ENCODE measurements at places on chromosomes 5 and 9.
A peak's percentile ranks its signal among the peaks of the same experiment; 100 is the strongest.

DNA sequence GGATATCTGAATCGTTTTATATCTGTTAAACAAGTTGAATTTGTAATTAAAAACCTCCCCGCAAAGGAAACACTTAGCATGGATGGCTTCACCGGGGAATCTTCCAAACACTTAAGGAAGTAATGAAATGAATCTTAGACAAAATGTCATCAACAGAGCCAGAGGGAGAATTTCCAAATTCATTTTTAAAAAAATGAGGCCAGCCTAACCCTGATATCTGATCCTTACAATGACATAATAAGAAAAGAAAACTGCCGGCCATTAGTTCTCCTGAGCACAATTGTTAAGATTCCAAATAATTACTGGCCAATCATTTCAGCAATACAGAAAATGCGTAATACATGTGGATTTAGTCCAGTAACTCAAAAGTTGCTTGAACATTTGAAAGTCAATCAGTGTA lies 6.1 kb upstream of the KIF12 start:
- no peaks in the 10 kb centered on the region for H3K36me3 ChIP-seq
- DNase-seq: no peak
- H3K4me1 ChIP-seq: peaks cover 6% of the 10 kb centered on the region

- no peaks in the 10 kb centered on the region for H3K27me3 ChIP-seq
- H3K4me1 ChIP-seq: no peaks in the 10 kb centered on the region
- H3K27ac ChIP-seq: no peak overlapping the region
- no peaks in the 10 kb centered on the region for H3K36me3 ChIP-seq
These were observed 1771.0 kb downstream of the EFNA5 start for GRCh38 chr5:105899726-105900125.

DNA sequence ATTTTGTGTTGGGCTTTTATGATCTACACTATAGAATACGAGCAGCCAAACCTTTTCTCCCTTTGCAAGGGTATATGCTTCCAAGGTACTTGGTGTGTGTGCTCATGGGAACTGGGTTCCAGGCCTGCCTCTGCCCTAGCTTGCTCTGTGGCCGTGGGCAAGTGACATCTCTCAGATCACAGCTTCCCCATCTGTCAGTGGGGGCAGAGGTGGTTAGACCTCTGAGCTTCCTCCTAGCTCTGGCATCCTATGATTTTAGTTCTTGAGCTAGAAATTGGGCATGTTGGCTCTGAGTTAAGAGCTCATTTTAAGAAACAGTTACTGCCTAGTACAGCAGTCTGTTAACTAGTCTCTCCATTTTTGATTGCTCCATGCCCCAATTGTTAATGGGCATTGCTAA lies 12.5 kb upstream of the CCNJL start:
- no peak overlapping the region for H3K4me3 ChIP-seq
- no peaks in the 10 kb centered on the region for H3K36me3 ChIP-seq
- DNase-seq: no peak
- H3K4me1 ChIP-seq: no peaks in the 10 kb centered on the region

DNA sequence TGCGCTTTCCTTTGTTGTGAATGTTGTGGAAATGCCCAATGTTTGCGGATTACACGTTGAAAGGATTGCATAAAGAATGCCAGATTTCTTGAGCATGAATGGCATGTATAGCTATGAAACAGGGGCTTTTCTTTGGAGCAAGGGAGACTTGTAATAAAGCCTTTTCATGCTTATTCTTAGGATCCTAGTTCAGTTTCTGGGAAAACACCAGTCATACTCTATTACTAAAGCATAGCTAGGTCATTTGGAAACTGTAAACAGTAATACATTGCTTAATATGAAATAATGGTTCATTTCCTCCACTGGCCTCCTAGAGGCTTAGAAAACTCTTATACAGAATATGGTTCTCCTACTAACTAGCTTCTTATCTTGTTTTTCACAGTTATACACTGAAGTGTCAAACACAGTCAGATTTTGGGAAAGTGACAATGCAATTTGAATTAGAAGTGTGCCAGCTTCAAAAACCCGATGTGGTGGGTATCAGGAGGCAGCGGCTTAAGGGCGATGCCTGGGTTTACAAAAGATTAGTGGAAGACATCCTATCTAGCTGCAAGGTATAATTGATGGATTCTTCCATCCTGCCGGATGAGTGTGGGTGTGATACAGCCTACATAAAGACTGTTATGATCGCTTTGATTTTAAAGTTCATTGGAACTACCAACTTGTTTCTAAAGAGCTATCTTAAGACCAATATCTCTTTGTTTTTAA lies 104.2 kb downstream of the MELK start:
- DNase-seq: no peak
- no peak overlapping the region for H3K27ac ChIP-seq
- no peaks in the 10 kb centered on the region for H3K27me3 ChIP-seq
- no peaks in the 10 kb centered on the region for H3K4me1 ChIP-seq
- no peaks in the 10 kb centered on the region for H3K36me3 ChIP-seq

- H3K4me1 ChIP-seq: no peaks in the 10 kb centered on the region
- no peaks in the 10 kb centered on the region for H3K27me3 ChIP-seq
- H3K27ac ChIP-seq: no peak overlapping the region
- no peaks in the 10 kb centered on the region for H3K36me3 ChIP-seq
These were observed 1749.0 kb upstream of the C9orf72 start for GRCh38 chr9:29322240-29322639.

DNA sequence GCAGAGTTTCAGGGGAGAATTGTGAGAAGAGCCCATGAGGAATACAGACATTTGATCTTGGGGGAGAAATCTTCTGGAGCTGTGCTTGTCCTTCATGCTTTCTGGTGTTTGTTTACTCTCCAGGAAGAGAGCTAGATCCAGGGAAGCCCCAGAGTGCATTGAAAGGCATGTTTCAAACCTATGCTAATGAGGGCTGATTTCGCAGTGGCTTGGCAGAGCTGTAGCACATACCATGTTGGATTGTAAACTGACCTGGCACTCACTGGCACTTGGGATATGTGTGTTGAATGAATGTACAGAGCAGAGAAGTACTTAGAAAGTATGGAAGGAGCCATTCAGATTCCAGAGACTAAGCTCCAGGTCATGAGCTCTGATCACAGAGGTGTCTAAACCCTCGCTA lies 30.9 kb downstream of the TNFSF8 start:
- no peaks in the 10 kb centered on the region for H3K36me3 ChIP-seq
- no peak for DNase-seq
- H3K27ac ChIP-seq: no peak overlapping the region
- H3K4me1 ChIP-seq: no peaks in the 10 kb centered on the region
- no peaks in the 10 kb centered on the region for H3K27me3 ChIP-seq
- H3K4me3 ChIP-seq: no peak overlapping the region

- no peaks in the 10 kb centered on the region for H3K27me3 ChIP-seq
- no peak overlapping the region for H3K27ac ChIP-seq
- H3K36me3 ChIP-seq: no peaks in the 10 kb centered on the region
- DNase-seq: no peak
- H3K4me3 ChIP-seq: no peak overlapping the region
These were observed 287.3 kb downstream of the EBF1 start for GRCh38 chr5:158812408-158812807.

GRCh38 chr5:149782895-149783586 lies 52.9 kb downstream of the PPARGC1B start:
- no peak overlapping the region for H3K4me3 ChIP-seq
- H3K27ac ChIP-seq: no peak overlapping the region
- H3K27me3 ChIP-seq: no peaks in the 10 kb centered on the region
- H3K36me3 ChIP-seq: no peaks in the 10 kb centered on the region
- no peaks in the 10 kb centered on the region for H3K4me1 ChIP-seq
- no peak for DNase-seq

GRCh38 chr9:109101202-109101595 lies 18.5 kb downstream of the TMEM245 start:
- no peak overlapping the region for H3K27ac ChIP-seq
- H3K36me3 ChIP-seq: peaks cover 3% of the 10 kb centered on the region
- no peaks in the 10 kb centered on the region for H3K27me3 ChIP-seq
- DNase-seq: no peak
- peaks cover 26% of the 10 kb centered on the region for H3K4me1 ChIP-seq

DNA sequence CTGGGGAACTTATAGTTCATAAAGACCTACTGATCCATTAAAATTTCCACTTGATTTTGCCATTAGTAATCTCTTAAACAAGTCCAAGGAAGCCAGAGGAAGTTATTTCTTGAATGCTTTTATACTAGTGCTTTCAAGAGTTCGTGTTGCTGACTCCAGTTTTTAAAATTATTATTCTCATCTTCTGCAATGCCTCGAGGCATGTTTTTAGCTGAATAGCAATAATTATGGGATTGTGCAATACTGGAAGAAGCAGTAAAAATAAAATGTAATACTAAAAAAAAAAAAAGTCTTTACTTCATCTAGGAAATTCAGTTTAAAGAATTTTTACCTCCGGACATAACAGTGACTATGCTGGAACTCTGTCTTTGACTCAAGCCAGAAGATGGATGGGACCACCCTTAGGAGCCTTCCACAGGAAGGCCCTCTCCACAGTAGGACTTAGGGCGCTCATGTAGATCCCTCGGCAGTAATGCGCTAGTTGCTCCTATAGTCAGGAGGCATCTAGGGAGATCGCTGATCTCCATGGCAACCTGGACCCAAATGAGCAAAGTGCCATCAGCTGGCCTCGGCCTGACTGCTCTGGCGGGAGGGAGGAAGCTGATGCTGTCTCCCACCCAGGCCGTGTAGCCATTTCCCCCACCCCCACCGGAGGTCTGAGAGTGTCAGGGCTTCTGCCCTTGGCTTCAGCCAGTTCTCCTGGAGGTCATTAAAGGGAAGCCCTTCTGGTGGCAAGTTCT lies 56.7 kb downstream of the DAPK1 start:
- H3K27me3 ChIP-seq: no peaks in the 10 kb centered on the region
- peaks cover 20% of the 10 kb centered on the region for H3K4me1 ChIP-seq
- H3K36me3 ChIP-seq: no peaks in the 10 kb centered on the region
- no peak for DNase-seq

DNA sequence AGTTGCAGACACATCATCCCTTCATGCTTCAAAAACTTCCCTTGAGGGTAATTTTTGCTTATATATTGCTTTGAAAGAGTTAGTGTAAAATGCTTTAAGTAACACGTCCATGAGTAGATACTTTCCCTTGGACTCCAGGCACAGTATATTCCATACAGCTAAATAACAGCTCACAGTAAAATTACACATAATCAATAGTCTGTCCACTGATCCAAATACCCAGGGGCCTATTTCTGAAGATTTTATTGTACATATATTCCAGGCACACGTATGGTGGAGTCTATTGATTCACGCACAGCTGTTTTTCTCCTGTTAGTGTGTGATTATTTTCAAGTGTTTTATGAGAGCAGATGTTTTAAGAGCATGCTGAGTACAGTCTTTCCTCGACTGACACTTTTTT lies 223.7 kb upstream of the GRAMD2B start:
- no peaks in the 10 kb centered on the region for H3K4me1 ChIP-seq
- H3K36me3 ChIP-seq: no peaks in the 10 kb centered on the region
- DNase-seq: no peak
- H3K4me3 ChIP-seq: no peak overlapping the region

- H3K36me3 ChIP-seq: no peaks in the 10 kb centered on the region
- H3K4me3 ChIP-seq: no peak overlapping the region
- H3K27ac ChIP-seq: no peak overlapping the region
- DNase-seq: no peak
- H3K4me1 ChIP-seq: no peaks in the 10 kb centered on the region
These were observed 67.5 kb downstream of the KCNIP1 start for GRCh38 chr5:170571281-170571731.

- no peaks in the 10 kb centered on the region for H3K27me3 ChIP-seq
- no peaks in the 10 kb centered on the region for H3K4me1 ChIP-seq
- H3K36me3 ChIP-seq: no peaks in the 10 kb centered on the region
These were observed 59.9 kb upstream of the BOD1 start for GRCh38 chr5:173676375-173676774.

DNA sequence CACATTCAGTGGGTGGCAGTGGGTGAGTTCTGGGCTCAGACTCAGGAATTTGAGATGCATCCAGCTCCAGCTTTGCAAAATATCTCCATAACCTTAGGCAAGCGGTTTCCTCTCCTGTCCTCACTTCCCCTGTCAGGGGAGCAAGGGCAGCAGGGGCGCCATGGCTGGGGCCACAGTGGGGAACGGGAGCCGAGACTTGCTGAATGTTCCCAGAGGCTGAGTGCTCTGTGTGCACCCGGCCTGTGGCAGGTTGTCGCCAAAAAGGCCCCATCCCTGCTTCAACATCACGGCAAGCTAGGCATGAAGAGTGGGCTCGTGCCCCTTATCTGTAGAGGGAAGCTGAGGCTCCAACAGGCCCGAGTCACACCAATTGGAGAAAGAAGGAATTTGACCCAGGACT lies 268.8 kb downstream of the NSG2 start:
- no peak overlapping the region for H3K27ac ChIP-seq
- H3K4me3 ChIP-seq: no peak overlapping the region
- no peaks in the 10 kb centered on the region for H3K27me3 ChIP-seq
- H3K36me3 ChIP-seq: no peaks in the 10 kb centered on the region
- no peak for DNase-seq
- H3K4me1 ChIP-seq: no peaks in the 10 kb centered on the region

GRCh38 chr5:171436804-171437285 lies 17.4 kb downstream of the FGF18 start:
- DNase-seq: no peak
- H3K36me3 ChIP-seq: no peaks in the 10 kb centered on the region
- no peak overlapping the region for H3K4me3 ChIP-seq
- no peaks in the 10 kb centered on the region for H3K27me3 ChIP-seq
- H3K27ac ChIP-seq: no peak overlapping the region
- H3K4me1 ChIP-seq: no peaks in the 10 kb centered on the region

DNA sequence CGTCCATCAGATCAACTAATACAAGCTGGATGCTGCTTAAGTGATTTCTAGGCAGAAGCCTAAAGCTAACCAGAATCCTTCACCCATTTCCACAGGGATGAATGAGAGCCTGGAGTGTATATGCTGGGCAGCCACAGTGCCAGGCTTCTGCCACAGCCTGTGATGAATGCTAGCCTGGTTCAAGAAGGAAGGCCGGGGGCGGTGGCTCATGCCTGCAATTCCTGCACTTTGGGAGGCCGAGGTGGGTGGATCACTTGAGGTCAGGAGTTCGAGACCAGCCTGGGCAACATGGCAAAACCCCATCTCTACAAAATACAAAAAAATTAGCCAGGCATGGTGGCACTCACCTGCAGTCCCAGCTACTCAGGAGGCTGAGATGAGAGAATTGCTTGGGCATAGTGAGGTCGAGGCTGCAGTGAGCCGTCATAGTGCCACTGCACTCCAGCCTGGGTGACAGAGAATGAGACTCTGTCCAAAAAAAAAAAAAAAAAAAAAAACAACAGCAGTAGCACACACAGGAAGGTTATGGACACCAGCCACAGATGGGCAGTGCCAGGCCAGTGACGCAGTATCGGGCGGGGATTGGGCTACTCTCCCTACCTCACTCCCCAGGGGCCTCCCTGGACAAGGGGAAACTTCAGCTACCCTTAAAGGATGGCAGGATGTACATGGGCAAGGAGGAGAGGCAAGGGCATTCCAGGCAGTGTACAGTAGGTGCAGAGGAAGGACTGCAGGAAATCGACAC lies 23.1 kb upstream of the HMCN2 start:
- no peaks in the 10 kb centered on the region for H3K36me3 ChIP-seq
- no peaks in the 10 kb centered on the region for H3K4me1 ChIP-seq
- no peak for DNase-seq
- no peak overlapping the region for H3K4me3 ChIP-seq

GRCh38 chr5:119304439-119305211 lies 51.2 kb upstream of the TNFAIP8 start:
- DNase-seq: no peak
- no peak overlapping the region for H3K27ac ChIP-seq
- H3K36me3 ChIP-seq: no peaks in the 10 kb centered on the region
- no peak overlapping the region for H3K4me3 ChIP-seq
- H3K27me3 ChIP-seq: no peaks in the 10 kb centered on the region

- H3K27ac ChIP-seq: peak overlapping the region; percentile 45
- no peak for DNase-seq
These were observed 136.7 kb downstream of the RGS3 start for GRCh38 chr9:113600023-113600823.
